Stimulated activated CD8-positive, alpha-beta memory T cell treated with anti-CD3 and anti-CD28 coated beads, Interleukin-4, amount 100 ng/mL, for 1 hour (primary cell): ENCODE measurements at places on chromosomes 1 and 21.

DNA sequence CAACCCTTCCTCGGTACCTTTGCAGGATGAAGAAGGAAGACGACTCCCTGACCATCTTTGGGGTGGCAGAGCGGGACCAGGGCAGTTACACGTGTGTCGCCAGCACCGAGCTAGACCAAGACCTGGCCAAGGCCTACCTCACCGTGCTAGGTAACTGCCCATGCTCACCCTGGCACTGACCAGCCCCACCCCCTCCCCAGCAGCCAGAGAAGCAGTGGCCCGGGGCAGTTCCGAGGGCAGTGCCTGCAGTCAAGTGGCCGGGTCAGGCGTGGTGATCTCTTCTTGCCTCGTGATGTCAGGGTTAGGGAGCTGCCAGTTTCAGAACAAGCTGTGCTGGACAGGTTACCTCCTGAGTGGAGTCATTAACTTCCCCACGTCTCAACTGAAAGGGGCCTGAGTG, 66.4 kb upstream of the CNTN2 start:
- no peak for DNase-seq

- no peak for DNase-seq
These were observed 18.7 kb downstream of the LRRC3 start for GRCh38 chr21:44473915-44474555.

GRCh38 chr1:164337885-164338284, 221.1 kb upstream of the PBX1 start:
- DNase-seq, result no peak

- DNase-seq, result no peak
These were observed 177.1 kb downstream of the TNR start for GRCh38 chr1:175566247-175566646.

DNA sequence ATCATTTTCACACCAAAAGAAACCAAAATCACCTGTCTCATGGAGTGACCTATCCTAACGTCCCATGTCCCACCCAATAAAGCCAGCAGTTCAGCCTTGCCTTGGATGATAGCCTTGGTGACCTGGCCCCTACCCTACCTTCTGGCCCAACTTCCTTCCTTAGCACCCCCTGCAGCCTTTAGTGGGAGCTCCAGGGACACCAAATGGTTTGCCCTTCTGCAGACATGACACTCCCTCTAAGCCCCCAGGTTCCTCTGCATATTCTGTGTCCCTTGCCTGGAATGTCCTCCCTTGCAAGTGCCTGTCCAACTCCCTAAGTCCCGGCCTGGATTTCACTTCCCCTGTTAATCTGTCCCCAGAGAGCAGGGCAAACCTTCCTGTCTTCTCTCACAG, 2.2 kb downstream of the SLFNL1 start:
- no peak for DNase-seq
